ENCODE measurements at places on chromosomes 16 and 17. TPM values are rescaled to one million over a fixed set of nuclear protein-coding genes. Genes with fewer than 3 reads are reported as not detected.

HCFC1R1 gene
- total RNA-seq = 54.7 TPM

BCAR1 gene
- 106 TPM for total RNA-seq

ACAP1 gene
- total RNA-seq = 0.90 TPM

SOX8 gene
- total RNA-seq = 0.07 TPM

BEAN1 gene
- 1.7 TPM for total RNA-seq

SEPTIN12 gene
- total RNA-seq = not detected

SSTR5 gene
- total RNA-seq = not detected

KRT28 gene
- not detected for total RNA-seq

TMEM238L gene
- total RNA-seq = not detected

GUCY2D gene
- not detected for total RNA-seq

PPP1R27 gene
- total RNA-seq = not detected

CHST4 gene
- total RNA-seq = 0.55 TPM

GRCh38 chr16:67213197-67214019, 13.5 kb upstream of the TMEM208 start:
- DNase-seq = no peak

DNA sequence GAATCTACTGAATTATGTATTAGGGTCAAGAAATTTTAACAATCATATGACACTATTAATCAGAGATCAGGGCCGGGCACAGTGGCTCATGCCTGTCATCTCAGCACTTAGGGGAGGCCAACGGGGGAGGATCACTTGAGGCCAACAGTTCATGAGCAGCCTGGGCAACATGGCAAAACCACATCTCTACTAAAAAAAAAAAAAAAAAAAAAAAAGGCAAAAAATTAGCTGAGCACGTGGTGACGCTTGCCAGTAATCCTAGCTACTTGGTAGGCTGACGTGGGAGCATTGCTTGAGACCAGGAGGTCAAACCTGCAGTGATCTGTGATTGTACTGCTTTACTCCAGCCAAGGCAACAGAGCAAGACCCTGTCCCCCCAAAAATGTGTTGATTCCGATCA, 52.5 kb upstream of the CLEC3A start:
- DNase-seq = no peak

DNA sequence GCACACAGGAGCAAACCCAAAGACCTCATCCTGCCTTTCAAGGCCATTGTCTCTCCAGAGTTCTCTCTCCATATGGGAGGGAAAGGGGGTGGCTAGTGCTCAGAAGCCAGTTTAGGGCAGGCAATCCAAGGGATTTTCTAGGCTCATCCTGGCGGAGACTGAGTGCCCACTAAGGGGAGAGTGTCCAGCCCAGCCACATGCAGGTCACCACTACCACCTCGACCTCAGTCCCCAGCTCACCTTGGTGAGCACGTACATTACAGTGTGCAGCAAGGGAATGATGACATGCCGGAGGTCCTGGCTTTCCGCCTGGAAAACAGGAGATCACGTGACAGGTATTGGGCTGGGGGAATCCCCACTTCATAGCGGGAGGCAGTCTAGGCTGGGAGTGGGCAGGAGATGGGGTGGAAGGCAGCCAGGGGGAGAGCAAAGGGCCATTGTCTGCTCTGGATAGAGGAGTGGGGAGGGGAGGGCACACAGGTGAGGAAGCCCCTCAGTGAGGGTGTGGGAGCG, 29.9 kb downstream of the PIK3R6 start:
- peak; percentile 23 for DNase-seq

- peak; percentile 32 for DNase-seq
These were observed 206.1 kb downstream of the HAPSTR1 start for GRCh38 chr16:9297437-9298113.

- DNase-seq = no peak
These were observed 929.6 kb upstream of the CDH8 start for GRCh38 chr16:62965831-62966230.

DNA sequence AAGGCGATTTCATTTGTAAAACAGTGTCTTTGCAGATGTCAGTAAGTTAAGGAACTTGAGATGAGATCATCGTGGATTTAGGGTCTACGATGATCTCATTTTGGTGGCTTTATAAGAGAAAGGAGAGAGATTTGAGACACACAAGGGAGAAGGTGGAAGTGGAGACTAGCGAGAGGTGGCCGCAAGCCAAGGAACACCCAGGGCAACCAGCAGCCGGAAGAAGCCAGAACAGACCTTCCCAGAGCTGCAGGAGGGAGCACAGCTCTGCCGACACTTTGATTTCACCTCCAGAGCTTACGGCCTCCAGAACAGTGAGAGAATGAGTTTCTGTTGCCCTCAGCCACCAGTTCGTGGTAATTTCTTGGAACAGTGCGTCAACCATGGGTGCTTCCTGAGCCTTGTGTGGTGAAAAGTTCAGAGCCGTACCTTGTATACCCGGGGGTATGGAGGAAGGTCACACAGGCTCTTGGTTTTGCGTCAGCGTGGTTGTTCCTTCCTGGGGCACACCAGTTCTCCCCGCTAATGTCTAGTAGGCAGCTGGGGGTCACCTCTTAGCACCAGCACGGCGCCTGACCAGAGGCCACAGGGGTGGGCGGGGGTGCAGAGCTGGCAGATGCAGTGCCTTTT, 12.9 kb upstream of the SEC14L1 start:
- DNase-seq = peak; percentile 90

- no peak for DNase-seq
These were observed 29.3 kb upstream of the CIBAR2 start for GRCh38 chr16:85141491-85142128.

DNA sequence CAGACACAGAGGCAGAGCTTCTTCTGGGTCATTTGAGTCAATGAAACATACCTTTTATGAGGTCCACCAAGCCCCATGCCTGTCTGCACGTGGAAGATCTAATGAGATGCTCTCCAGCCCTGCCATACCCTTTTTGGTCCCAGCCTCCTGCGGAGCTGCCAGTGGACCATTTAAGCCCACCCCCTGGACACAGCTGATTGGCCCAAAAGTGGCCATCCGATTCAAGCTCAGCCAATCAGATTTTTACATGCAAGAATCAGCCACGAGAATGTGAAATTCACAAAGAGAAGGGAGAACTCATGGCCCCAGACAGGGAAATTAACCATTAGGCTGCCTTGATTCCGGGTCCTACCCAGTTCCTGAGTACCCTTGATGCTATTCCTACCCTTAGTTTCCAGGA, 231.0 kb upstream of the EEF2KMT start:
- no peak for DNase-seq

GRCh38 chr16:84922351-84923120, 88.8 kb downstream of the ZDHHC7 start:
- no peak for DNase-seq

DNA sequence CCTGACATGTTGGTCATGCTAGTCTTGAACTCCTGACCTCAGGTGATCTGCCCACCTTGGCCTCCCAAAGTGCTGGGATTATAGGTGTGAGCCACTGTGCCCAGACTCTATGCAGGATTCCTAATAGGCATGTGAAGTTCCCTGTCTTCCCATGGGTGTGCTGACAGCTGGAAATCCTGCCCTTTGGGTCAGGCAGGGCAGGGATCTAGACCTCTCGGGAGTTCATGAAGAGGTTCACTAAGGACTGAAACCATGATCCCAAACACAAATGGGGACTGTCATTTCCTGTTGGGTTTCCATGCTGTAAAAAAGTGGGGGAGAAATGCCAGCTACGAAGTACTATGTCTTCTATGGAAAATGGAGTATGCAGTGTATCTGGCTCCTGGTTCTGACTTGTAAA, 52.1 kb downstream of the HIC1 start:
- no peak for DNase-seq

- no peak for DNase-seq
These were observed 567 bp upstream of the GCSH start for GRCh38 chr16:81096715-81097208.

- DNase-seq = no peak
These were observed 215.7 kb downstream of the IRX3 start for GRCh38 chr16:54070789-54071343.

DNA sequence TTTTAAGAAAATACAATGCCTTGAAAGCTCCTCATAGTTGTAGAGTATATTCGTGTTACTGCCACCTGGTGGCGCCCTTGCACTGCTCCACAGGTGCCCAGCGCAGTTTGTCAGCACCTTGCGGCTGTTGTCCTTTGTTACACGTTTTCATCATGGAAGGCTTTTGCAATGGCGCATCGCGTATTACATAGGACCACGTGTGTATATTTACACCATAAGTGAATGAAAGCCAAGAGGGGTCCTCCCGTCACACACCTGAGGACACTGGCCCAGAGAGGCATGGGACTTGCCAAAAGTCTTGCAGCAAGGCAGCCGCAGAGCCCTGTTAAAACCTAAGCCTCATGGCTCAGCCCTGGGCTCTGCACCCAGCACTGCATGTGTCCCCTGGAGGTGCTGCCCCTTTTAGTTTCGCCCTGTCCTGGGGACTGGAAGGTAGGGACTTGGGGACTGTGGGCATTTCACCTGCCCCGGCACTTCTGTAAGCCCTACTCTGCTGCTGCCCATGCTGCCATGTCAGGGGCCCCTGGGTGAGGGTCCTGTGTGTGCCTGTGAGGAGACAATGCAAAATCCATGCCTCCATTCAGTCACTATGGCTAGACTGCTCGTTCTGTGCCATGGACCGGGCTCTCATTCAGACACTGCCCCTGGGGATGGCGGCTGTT, 24.3 kb downstream of the POLR3E start:
- peak; percentile 58 for DNase-seq

- DNase-seq = no peak
These were observed 154.2 kb downstream of the MYO1D start for GRCh38 chr17:32722733-32723132.

GRCh38 chr16:65964752-65965151, 401.7 kb upstream of the CDH5 start:
- DNase-seq = no peak
